ENCODE measurements at places on chromosomes 1 and 21. TPM values are rescaled to one million over a fixed set of nuclear protein-coding genes. Genes with fewer than 3 reads are reported as not detected.

Gene GPR61
- not detected for total RNA-seq

DNA sequence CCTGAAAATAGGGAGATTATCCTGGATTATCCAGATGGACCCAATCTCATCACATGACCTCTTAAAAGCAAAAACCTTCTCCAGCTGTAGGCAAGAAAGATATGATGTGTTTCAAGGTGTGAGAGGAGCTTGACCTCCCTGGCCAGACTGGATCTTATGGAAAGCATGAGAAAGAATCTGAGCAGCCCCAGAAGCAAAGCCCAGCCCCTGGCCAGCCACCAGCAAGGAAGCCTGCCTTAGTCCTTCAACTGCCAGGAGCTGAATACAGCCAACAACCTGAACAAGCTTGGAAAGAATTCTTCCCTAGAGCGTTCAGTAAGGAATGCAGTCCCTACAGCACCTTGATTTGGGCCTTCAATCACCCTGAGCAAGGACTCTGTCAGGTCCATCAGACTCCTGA, 375.0 kb upstream of the CHRM3 start:
- no peaks in the 10 kb centered on the region for H3K36me3 ChIP-seq
- H3K4me1 ChIP-seq, result no peaks in the 10 kb centered on the region

DNA sequence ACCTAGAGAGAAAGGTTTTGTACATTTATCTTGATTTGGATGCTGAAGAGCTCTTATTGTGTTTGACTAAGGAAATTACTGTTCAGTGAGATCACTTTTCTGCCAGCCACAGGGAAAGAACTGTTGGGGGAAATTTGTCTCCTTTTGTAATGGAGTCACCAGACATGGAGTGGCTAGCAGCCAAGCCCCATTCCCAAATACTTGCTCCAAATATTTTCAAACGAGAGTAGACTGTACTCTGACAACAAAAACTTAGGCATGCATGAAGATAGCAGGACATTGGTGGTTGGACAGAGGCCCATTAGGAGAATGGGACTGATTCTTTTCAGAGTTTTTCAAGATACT, 21.1 kb downstream of the IPO9 start:
- H3K27me3 ChIP-seq, result no peaks in the 10 kb centered on the region
- no peaks in the 10 kb centered on the region for H3K4me1 ChIP-seq
- H3K4me3 ChIP-seq, result no peak overlapping the region
- H3K27ac ChIP-seq, result peak overlapping the region; percentile 23

Gene CD5L
- total RNA-seq, result not detected

Gene RNF207
- 14.4 TPM for total RNA-seq

DNA sequence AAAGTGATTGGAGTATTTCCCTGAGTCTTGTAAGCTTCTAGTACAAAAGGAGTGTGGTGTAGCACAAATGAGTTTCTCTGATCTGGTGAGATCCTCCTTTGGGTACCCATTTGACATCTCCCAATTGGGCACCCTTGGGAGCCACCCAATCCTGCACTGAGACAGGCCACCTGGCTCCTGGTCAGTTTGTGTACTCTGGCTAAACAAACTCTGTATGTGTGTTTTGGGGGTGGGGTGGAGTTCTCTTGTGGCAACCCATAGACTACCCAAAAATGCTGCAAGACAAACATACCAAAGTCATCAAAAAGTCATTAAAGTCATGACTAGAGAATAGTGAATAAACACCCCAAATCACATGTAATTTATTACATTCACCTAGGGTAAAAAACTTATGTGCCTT, 8.4 kb upstream of the HIVEP3 start:
- no peaks in the 10 kb centered on the region for H3K27me3 ChIP-seq
- H3K27ac ChIP-seq, result no peak overlapping the region
- H3K36me3 ChIP-seq, result no peaks in the 10 kb centered on the region
- DNase-seq, result no peak

GRCh38 chr1:109881906-109882287, 28.8 kb upstream of the CSF1 start:
- DNase-seq, result no peak
- no peak overlapping the region for H3K4me3 ChIP-seq
- H3K36me3 ChIP-seq, result no peaks in the 10 kb centered on the region
- H3K27ac ChIP-seq, result no peak overlapping the region

DNA sequence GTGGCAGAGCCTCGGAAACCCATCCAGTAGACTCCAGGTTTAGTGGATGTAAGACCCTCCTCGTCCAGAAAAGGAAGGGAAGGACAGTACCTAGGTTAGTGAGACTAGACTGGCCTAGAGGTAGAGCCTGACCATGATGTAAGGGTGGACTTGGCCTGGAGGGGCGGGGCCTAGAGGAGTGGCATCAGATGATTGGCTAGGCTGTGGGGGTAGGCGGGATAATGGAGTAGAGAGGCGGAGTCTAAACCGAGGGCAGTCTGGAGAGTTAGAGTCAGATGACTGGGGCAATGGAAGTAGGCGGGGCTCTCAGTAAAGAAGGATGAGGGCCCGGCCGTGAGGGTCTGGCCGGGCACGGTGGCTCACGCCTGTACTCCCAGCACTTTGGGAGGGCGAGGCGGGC, 70.1 kb downstream of the EPHB2 start:
- no peak overlapping the region for H3K27ac ChIP-seq
- H3K36me3 ChIP-seq, result no peaks in the 10 kb centered on the region
- no peaks in the 10 kb centered on the region for H3K27me3 ChIP-seq
- no peak overlapping the region for H3K4me3 ChIP-seq
- no peaks in the 10 kb centered on the region for H3K4me1 ChIP-seq

Gene FMO1
- total RNA-seq, result 1.7 TPM

- no peak for DNase-seq
- H3K36me3 ChIP-seq, result no peaks in the 10 kb centered on the region
- H3K4me3 ChIP-seq, result no peak overlapping the region
- no peaks in the 10 kb centered on the region for H3K27me3 ChIP-seq
- H3K27ac ChIP-seq, result no peak overlapping the region
Measured at GRCh38 chr1:92752719-92753118, 32.2 kb downstream of the EVI5 start.

GRCh38 chr1:155011437-155012025, 8.9 kb downstream of the ZBTB7B start:
- no peaks in the 10 kb centered on the region for H3K27me3 ChIP-seq
- H3K4me1 ChIP-seq, result peaks cover 74% of the 10 kb centered on the region
- H3K4me3 ChIP-seq, result peak overlapping the region; percentile 96

GRCh38 chr1:19479351-19480120, 5.8 kb downstream of the CAPZB start:
- H3K27ac ChIP-seq, result peak overlapping the region; percentile 70
- H3K27me3 ChIP-seq, result no peaks in the 10 kb centered on the region
- no peak for DNase-seq
- peaks cover 100% of the 10 kb centered on the region for H3K4me1 ChIP-seq
- H3K4me3 ChIP-seq, result no peak overlapping the region

- peak overlapping the region; percentile 37 for H3K4me3 ChIP-seq
- DNase-seq, result no peak
- H3K27ac ChIP-seq, result peak overlapping the region; percentile 68
- peaks cover 44% of the 10 kb centered on the region for H3K27me3 ChIP-seq
Measured at GRCh38 chr1:153679337-153680119, 1.0 kb downstream of the NPR1 start.

DNA sequence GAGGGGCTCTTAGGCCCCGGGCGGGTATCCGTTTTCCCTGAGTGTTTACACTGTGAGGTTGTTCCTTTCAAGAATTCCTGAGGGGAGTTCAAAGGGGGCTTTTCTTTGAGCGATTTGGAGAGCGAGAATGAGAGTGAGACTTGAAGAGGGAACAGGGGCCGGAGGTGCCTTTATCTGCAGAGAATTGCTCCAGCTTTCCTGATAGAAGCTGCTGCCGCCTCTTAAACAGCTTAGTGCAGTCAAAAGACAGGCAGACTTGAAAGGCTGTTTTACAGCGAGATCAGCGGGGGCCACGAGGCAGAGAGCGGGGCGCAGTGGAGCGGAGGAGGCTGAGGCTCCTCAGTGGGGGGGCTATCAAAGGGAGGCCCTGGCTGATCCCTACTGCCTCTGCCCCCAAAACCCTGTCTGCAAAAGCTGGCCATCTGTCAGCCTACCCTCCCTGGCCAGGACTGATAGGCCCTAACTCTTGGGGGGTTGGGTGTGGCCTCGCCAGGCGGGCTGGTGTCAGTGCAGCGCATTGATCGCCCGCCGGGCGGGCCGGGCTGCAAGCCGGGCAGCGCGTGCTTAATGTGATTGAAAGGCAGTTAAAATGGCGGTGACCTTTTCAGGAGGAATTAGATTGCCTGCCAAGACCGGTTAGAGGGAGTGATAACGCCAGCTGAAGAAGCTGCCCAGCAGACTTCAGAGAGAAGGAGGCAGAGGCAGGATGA, 36.4 kb downstream of the TMEM53 start:
- no peak for DNase-seq
- H3K4me1 ChIP-seq, result peaks cover 62% of the 10 kb centered on the region
- H3K27ac ChIP-seq, result no peak overlapping the region
- no peaks in the 10 kb centered on the region for H3K27me3 ChIP-seq
- peaks cover 58% of the 10 kb centered on the region for H3K36me3 ChIP-seq
- H3K4me3 ChIP-seq, result no peak overlapping the region

- H3K36me3 ChIP-seq, result no peaks in the 10 kb centered on the region
- peaks cover 34% of the 10 kb centered on the region for H3K4me1 ChIP-seq
- no peak for DNase-seq
- H3K4me3 ChIP-seq, result no peak overlapping the region
- no peak overlapping the region for H3K27ac ChIP-seq
- H3K27me3 ChIP-seq, result no peaks in the 10 kb centered on the region
Measured at GRCh38 chr1:2224631-2225428, 3.3 kb upstream of the SKI start.

Gene TRAF3IP3
- total RNA-seq, result 1.2 TPM

- H3K27me3 ChIP-seq, result no peaks in the 10 kb centered on the region
- H3K27ac ChIP-seq, result no peak overlapping the region
- H3K36me3 ChIP-seq, result no peaks in the 10 kb centered on the region
- H3K4me1 ChIP-seq, result no peaks in the 10 kb centered on the region
- H3K4me3 ChIP-seq, result no peak overlapping the region
Measured at GRCh38 chr1:226994586-226995364, 54.7 kb downstream of the COQ8A start.

DNA sequence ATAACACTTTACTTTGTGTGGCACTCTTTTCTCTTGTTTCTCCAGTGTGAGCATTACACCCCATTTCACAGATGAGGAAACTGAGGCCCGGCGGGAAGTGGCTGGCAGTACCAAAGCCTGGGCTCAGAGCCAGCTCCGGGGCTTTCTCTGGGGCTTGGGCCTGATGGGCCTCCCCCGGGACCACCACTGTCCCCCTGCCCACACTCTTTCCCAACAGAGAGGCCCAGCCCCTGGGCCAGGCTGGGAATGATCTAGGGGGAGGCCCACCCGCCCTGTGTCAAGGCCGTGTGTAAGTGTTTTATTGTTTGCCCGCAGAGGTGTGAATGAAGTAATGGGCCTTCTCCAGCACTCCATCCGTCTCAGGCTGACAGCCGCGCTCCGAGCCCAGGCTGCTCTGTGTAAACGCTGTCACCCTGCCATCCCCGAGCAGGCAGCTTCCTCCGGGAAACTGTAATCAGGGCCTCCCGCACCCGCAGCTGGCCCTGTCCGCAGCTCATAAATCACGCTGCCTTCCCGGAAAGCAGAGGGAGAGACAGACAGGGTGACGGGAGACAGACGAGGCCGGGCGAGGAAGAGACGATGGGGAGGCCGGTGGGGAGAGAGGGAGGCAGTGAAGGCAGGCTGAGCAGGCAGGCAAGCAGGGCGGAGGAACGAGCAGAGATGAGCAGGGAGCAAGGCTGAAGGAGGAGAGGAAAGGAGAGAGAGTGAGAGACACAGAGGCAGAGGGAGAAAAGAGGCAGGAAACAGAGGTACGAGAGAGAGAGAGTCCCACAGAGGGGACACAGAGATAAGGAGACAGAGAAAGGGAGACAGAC, 109.7 kb upstream of the ZBTB40 start:
- H3K36me3 ChIP-seq, result no peaks in the 10 kb centered on the region
- H3K4me1 ChIP-seq, result no peaks in the 10 kb centered on the region
- H3K27me3 ChIP-seq, result no peaks in the 10 kb centered on the region
- H3K27ac ChIP-seq, result no peak overlapping the region

Gene LRRC39
- 0.57 TPM for total RNA-seq

GRCh38 chr1:211336161-211336560, 9.5 kb downstream of the TRAF5 start:
- no peak overlapping the region for H3K4me3 ChIP-seq
- peaks cover 21% of the 10 kb centered on the region for H3K4me1 ChIP-seq
- H3K27me3 ChIP-seq, result no peaks in the 10 kb centered on the region
- DNase-seq, result no peak
- no peaks in the 10 kb centered on the region for H3K36me3 ChIP-seq

DNA sequence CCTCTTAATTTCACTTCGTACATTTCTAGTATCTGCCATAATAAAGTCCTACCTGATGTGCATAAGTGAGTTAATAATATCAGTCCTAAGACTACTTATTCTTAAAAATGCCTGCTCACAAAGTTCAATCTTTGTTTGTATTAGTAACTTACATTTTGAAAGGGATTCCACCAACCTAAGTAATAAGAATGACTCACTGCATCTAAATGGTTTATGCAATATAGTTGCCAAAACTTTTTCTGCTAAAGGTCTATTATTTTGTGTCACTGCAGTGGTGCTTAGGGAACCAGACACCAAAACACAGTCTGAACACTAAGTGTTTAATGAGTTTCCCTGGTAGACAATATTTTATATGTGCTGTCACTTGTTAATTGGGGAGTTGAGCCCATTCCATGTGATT, 1.8 kb downstream of the ZNF669 start:
- H3K27ac ChIP-seq, result no peak overlapping the region
- no peak overlapping the region for H3K4me3 ChIP-seq
- DNase-seq, result no peak
- no peaks in the 10 kb centered on the region for H3K27me3 ChIP-seq
- peaks cover 28% of the 10 kb centered on the region for H3K4me1 ChIP-seq

Gene TRIM63
- not detected for total RNA-seq

DNA sequence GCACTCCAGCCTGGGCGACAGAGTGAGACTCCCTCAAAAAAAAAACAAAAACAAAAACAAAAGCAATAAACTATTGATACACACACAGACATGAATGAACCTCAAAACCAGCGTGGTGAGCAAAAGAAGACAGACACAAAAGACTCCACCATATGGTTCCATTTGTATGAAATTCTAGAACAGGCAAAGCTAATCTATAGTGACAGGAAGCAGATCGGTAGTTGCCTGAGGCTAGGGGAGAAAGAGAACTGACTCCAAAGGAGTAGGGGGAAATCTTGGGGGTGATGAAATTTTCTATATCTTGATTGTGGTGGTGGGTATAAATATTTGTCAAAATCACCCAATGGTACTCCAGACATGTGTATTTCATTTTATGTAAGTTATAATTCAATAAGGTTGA, 20.9 kb downstream of the LACTBL1 start:
- H3K27ac ChIP-seq, result no peak overlapping the region
- no peak for DNase-seq
- no peak overlapping the region for H3K4me3 ChIP-seq
- peaks cover 12% of the 10 kb centered on the region for H3K4me1 ChIP-seq
- no peaks in the 10 kb centered on the region for H3K36me3 ChIP-seq

Gene OR2T1
- not detected for total RNA-seq

Gene ADAM30
- not detected for total RNA-seq

Gene POLR3C
- 21.3 TPM for total RNA-seq

DNA sequence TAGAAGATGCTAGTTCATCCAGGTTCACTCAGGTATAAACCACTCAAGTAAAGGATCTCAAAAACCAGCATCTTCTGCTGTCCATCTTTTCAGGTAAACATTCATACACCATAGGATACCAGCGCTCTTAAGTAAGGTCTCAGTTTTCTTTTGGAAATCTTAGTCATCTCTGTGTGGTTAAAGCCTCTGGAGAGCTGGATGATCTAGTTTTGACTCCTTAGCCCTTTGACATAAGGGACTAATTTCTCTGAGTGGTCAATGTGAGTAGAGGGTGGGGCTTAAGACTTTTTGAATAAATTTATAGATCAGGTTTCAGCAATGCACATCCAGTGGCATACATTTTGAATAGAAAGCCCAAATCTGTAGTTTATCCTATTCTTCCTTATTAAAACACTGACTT, 92.3 kb downstream of the CTH start:
- H3K4me1 ChIP-seq, result no peaks in the 10 kb centered on the region
- no peaks in the 10 kb centered on the region for H3K27me3 ChIP-seq
- DNase-seq, result no peak
- H3K27ac ChIP-seq, result no peak overlapping the region
- no peak overlapping the region for H3K4me3 ChIP-seq
